Stimulated activated CD4-positive, alpha-beta T cell treated with anti-CD3 and anti-CD28 coated beads, Interleukin-1b, Interleukin-23, amount 100 ng/mL, for 24 hours (primary cell): ENCODE measurements at places on chromosomes 11 and 22.

GRCh38 chr22:46972901-46973831 is 210.7 kb downstream of the TBC1D22A start:
- no peak for DNase-seq

DNA sequence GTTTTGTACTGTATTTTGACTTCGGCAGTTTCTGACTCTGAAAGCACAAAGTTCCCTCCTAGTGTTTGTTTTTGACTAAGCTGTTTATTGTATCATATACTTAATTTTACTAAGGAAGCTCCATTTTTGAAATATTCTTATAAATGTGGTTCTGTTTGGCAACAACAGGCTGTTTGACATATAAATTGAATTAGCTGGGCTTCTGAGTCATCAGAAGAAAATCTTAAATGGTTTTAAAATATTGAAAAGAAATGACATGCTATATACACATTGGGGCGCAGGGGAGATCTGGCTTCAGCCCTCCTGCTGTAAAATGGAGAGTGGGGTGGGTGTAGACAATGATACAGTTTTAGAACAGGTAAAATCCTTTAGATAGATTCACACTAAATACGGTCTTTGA is 38.6 kb downstream of the SHISA8 start:
- DNase-seq, result no peak

DNA sequence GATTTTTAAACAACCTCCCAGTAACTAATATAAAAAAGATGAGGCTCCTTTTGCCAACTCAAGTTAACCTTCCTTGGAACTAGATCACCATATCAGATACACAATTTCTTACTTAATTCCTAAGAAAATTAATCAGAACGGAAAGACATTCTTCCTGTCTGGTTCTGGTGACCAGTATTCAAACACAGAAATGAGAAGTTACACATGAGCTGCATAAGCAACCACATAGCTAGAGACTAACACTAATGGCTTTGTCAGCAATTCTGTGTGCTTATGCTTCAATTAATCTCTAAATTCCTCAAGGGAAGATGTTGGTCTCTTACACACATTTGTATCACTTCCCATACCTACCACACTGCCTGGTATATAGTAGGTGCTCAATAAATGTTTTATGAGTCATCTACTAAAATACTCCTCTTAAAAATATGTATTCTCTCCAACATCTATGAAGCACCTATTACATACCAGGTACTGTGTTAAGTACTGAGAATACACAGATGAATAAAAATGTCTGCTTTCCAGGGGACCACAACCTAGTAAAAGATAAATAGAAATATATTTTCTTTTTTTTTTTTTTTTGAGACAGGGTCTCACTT is 54.5 kb downstream of the GAB2 start:
- no peak for DNase-seq

DNA sequence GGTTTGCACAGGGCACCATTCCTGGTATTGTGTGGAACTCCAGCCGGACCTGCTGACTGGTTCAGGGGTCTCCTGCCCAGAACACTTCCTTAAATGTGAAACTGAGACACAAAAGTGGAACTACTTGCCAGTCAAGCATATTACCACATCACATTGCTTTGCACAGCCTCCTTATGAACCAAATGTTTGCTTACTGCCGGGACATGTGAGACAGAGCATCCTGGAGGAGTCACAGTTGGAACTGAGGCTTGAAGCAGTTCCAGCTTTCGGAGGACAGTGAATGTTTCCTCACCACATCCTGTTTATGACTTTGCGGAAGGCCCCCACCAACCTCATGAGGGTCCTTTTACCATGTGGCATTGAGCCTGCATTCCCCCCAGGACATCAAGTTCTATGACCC is 105.8 kb upstream of the ARHGAP42 start:
- no peak for DNase-seq

DNA sequence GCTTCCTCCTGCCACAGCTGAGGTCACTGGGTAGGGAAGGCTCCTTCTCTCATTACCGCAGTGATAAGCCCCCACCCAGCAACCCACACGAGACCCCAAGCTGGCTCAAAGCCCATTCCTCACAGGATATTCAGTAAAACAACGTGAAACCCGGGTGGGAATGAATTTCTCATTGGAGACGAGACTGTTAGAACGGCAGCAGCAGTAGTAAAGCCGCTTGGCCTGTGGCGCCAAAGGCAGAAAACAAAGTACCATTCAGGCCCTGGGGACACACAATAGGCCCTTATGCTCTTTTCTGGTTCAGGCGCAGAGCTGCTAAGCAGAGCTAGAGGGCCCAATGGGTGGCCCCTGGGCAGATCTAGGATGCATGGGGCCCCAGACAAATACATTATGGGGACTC is 45.3 kb downstream of the PC start:
- no peak for DNase-seq

- DNase-seq, result no peak
These were observed 5.7 kb upstream of the CHRM1 start for GRCh38 chr11:62926680-62927455.

DNA sequence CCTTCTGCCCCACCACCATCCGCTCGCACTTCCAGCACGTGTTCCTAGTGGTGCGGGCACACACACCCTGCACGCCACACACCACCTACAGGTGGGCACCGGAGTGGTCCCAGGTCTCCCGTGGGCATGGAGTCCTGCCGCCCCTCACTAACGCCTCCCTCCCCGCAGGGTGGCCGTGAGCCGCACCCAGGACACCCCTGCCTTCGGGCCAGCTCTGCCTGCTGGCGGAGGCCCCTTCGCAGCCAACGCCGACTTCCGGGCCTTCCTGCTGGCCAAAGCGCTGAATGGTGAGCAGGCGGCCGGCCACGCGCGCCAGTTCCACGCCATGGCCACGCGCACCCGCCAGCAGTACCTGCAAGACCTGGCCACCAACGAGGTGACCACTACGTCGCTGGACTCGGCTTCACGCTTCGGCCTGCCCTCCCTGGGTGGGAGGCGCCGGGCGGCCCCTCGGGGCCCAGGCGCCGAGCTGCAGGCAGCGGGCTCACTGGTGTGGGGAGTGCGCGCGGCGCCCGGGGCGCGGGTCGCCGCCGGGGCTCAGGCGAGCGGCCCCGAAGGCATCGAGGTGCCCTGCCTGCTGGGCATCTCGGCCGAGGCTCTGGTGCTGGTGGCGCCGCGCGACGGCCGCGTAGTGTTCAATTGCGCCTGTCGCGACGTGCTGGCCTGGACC is 8.5 kb downstream of the SIPA1 start:
- DNase-seq, result no peak

DNA sequence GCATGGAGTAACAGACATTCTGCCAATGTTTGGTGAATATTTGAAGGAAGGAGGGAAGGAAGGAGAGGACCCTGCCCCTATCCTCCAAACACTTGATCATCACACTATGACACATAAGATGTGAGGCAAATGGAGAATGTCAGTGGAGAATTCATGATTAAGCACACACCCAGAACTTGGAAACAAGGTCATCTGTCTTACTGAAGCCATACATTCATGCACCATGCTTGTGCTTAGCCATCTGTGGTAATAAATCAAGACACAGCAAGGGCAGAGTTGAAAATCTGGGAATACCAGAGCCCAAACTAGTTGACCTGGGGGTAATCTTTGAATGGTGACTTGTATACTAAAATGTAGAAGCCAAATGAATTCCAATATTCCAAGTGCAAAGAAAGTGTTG is 7.9 kb upstream of the TIMP3 start:
- no peak for DNase-seq

- peak; percentile 43 for DNase-seq
These were observed 56.7 kb downstream of the TP53I11 start for GRCh38 chr11:44893846-44894617.

GRCh38 chr11:123461164-123461563 is 31.1 kb downstream of the GRAMD1B start:
- DNase-seq, result no peak

GRCh38 chr22:35597692-35598395 is 19.3 kb downstream of the MB start:
- DNase-seq, result no peak
